ENCODE measurements at places on chromosomes 3 and 15.

DNA sequence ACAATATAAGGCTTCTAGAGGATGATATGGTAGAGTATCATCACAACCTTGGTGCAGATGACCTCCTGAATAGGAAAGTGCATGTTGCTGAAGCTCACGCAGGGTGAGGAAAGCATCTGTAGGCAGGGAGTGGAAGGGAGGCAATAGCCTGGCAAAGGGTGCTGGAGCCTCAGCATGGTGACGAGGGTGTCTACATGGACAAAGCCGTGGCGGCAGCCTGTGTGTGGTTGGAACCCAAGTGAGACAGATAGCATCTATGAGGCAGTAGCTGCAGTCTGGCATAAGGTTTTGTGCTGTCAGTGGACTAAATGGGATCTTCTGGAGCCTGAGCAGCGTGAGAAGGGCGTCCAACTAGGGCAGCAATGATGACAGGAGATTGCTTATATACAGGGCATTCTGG lies 132.5 kb downstream of the DLG1 start:
- DNase-seq, result no peak

DNA sequence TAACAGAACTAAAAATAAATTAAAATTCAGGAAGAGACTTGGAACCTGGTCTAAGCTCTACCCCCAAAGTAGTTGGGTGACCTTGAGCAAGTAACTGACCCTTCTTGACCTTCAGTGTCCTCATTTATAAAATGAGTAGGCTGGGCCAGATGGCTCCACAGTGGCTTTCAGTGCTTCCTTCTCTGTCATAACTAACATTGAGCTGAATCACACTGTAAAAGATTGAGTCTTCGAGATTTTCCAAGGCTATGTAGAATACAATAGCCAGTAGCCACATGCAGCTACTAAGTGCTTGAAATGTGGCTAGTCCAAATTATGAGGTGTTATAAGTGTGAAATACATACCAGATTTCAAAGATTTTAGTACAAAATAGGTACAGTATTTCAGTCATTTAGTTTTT lies 313.3 kb downstream of the MECOM start:
- no peak for DNase-seq

DNA sequence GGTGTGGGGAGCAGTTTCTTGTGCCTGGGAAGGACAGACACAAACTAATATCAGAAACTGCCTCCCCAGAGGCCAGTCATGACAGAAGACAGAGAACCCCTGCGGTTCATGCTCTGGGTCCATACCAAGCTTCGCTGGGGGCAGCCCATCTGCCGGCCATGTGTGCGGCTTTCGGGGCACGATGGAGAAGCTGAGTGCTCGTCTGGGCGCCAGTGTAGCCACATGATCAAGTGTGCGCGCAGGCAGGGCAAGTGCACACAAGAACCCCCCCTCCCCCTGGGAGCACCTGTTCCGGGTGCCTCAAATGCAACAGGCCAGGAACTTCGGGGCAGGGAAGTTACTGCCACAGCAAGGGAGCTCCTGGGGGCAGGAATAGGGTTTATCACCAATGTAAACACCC lies 1.8 kb downstream of the ADAMTS17 start:
- DNase-seq, result no peak

DNA sequence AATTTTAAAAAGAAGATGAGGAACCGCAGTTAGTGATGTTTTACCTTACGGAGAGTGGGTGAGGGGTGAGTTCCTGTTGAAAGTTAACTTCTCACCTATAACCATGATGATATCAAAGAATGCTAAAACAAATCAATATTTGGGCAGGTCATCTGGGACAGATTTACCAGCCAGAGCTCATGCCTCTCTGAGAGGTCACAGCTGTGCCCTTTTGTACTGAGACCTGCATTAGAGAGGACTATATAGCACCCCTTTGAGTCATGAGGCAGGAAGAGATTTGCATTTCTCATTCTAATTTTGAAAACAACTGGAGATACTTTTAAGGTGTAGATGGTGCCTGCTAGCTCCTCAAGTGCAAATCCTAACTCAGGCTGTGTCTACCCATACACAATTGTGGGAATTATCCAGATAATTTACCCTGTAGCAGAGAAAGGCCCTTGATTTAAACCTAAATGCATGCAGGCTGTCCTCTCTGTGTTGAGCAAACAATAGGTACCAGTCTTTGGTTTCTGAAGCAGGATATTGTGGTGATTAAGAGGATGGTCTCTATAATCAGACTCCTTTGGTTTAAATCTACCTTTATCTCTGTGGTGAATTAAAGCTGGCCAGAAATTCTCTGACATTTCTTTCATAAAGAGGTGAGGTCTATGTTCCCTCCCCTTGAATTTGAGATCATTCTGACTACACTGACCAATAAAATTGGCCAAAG lies 5.8 kb upstream of the TM4SF4 start:
- no peak for DNase-seq

GRCh38 chr3:63585927-63586326 lies 66.5 kb upstream of the SNTN start:
- no peak for DNase-seq

DNA sequence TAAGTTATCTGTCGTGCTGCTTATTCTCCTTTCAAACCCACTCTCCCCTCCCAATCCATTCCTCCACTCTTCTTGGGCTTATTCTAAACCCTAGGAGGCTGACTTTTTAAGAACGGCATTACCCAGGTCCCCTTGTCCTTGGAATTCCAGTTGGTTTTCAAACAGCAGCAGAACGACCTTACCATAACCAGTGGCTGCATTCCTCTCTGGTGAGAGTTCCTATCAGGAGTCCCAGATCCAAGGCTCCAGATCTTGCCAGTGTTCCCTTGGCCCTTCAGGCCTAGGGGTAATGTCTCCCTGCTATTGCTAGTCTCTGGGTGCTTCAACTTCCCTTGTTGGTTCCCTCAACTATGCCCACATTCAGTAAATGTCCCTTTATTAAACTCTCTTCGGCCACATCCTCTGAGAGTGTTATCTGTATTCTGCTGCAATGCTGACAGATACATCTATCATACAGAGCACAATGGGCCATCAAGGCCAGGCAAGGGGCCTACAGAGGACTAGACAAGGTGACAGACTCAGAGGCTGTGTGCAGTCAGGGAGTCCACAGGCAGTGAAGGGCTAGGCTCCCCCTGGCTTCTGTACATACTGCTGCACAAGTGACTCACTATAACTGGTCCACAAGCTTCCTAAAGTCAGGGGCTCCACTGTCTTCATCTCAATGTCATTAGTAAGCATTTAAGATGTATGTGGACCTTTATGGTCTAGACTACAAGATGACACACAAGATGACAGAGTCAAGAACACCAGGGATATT lies 10.1 kb downstream of the LYSMD2 start:
- no peak for DNase-seq

DNA sequence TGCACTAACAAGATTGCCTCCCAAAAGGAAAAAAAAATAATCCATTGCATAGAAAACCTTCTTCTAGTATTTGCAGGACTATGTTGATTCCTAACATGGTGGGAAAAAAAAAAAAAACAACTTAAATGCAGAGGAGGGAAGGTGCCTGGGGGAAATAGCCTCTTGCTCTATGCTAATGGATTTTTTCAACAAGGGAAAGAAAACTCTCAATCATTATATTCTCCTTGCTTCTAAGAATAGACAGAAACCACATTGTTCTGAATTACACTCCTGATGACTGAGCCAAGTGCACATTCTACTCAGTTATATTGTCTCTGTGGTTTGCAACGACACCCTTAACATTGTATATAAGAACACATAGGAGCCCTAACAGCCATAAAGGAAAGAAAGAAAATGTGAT lies 760.2 kb downstream of the NAALADL2 start:
- peak; percentile 49 for DNase-seq

DNA sequence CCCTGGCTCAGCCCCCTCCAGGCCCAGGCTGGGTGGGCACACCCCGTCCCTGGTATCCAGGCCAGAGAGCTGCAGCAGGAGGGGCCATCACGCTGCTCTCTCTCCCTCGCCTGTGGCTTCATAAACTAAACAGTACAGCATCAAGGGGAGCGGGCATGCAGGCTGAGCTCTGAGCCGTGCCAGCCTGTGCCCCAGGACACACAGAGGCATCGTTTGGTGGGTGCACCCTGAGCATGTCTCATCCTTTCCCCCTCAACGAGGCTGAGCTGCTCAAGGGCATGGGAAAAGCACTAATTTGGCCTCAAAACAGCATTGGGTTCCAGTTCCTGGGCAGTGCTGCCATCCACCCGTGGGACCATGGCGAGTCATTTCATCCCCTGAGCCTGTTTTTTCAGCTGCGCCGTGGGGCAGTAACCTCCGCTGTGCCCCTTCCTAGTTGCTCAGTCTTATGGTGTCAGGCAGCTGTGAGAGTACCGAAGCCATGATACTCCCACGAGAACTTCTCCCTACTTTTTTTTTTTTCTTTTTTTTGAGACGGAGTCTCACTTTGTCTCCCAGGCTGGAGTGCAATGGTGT lies 79.6 kb downstream of the CPN2 start:
- no peak for DNase-seq

GRCh38 chr15:61034678-61035291 lies 194.3 kb downstream of the RORA start:
- DNase-seq, result no peak

- DNase-seq, result no peak
Observed at GRCh38 chr3:136277634-136278033, 27.5 kb downstream of the PCCB start.

DNA sequence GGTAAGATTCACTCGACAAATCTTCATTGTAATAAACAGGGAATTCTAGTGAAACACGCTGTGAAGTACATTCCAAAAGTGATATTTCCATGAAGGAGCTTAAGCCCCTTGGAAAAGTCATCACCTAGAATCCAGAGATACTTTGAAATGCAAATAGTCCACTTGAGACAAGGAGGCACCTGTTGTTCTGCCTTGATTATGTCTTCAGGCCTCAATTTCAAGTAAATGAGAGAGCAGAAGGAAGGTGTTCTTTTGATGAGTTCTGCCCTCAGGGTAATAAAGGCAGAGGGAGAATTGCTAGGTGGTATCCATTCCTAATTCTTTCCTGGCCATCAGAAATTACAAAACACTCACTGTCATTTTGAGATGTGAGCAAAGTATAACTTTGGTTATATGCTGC lies 162.1 kb downstream of the CADM2 start:
- no peak for DNase-seq

Data from NCI-H187 treated with DMSO at 0.1 percent for 48 hours (cell line).